ENCODE measurements at places on chromosomes 6 and 20. TPM values are rescaled to one million over a fixed set of nuclear protein-coding genes. Genes with fewer than 3 reads are reported as not detected.

GRCh38 chr20:36461600-36462439, 79.5 kb upstream of the MYL9 start:
- DNase-seq: peak; percentile 83

DNA sequence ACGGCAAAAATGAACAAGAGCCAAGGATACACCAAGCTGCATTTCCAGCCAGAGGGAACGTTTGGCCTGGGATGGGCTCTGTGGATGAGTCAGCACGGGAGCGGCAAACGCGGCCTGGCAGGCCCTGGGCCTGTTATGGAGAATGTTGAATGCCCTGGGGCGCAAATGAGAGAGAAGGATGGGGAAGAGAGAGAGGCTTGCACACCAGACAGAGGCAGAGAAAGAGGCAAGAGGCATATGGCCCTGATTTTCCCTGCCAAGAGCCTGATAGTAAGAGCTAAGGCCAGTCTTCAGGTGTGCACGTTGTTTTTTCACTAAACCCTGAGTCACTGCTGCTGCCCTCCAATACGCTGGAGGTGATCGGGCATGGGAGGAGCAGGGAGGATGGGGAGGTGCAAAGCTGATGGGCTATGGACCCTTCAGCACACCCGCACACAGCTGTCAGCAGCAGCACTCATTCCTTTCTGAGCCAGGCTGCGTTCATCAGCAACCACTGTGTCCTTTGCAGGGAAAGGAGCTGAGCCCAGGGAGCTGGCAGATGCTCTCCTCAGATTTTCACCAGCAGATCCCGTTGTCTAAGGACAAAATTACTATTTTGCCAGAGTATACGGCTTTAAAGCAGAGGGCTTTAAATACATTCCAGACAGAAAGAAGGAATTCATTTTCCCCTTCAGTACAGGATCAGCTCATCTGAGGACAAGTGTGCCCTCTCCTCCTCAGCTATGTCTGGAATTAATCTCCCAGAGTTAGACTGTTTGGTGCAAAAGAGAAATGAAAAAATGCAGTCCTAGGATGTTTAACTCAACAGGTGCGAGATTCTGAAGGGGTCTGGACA, 61.7 kb upstream of the SLC22A23 start:
- no peak for DNase-seq

E2F3 gene
- total RNA-seq: 35.7 TPM

ACSS2 gene
- total RNA-seq: 25.0 TPM

GRCh38 chr6:112413780-112414179, 66.7 kb downstream of the RFPL4B start:
- DNase-seq: no peak

PRDM1 gene
- total RNA-seq: 0.37 TPM

ZNF451 gene
- total RNA-seq: 126 TPM

GRCh38 chr6:155936551-155936950, 480.9 kb upstream of the NOX3 start:
- no peak for DNase-seq

DNA sequence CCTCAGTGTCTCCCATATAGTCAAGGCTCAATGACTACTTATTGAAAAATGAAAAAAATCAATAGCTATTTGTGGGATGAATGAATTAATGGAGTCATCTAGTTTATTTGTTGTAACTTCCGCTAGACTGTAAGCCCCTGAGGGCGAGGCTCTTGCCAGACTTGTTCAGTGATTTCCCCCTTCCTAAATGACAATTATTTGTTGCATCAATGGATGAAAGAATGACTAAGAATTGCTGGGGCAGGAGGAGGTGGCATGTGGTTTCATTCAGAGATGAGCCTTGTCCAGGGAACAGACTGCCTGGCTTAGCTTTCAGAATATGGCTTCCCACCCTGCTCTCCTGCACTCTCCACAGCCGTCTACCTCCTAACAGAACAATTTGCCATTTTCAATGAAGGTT, 1.1 kb upstream of the PRELID3B start:
- DNase-seq: no peak

GRCh38 chr20:6768228-6769140, 998 bp downstream of the BMP2 start:
- peak; percentile 51 for DNase-seq

DNMT3B gene
- 148 TPM for total RNA-seq

DNA sequence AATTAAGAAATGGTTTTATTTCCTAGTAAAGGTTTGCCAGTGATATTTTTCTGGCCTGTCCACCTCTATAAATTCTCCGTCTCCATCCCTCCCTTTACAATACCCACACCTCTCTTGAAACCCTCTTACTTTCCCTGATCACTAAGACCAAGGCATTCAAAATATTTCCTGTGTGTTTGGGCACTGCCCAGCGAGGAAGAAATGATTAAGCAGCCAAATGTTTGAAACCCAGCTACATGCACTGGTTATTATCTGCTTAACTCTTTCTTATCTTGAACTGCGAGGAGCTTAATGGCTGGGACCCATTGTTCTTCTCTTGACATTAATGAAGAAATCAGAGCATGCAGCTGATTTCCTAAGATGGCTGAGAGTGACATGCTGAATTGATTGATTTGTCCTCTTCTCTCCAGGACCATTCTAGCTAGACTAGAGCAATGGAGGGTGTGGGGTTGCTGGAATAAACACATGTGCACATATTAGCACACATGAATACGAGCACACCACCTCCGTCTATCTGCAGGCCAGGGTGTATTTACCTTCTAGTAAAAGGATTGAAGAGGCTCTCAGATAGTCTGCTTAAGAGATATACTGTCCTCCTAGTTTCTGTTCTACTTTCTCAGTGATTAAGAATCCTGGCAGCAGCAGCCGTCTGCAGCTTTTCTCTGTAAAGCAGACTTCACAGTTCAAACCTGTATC, 46.1 kb upstream of the PRDM1 start:
- DNase-seq: no peak

- DNase-seq: no peak
Measured at GRCh38 chr20:57675773-57676172, 34.0 kb downstream of the PMEPA1 start.

DNA sequence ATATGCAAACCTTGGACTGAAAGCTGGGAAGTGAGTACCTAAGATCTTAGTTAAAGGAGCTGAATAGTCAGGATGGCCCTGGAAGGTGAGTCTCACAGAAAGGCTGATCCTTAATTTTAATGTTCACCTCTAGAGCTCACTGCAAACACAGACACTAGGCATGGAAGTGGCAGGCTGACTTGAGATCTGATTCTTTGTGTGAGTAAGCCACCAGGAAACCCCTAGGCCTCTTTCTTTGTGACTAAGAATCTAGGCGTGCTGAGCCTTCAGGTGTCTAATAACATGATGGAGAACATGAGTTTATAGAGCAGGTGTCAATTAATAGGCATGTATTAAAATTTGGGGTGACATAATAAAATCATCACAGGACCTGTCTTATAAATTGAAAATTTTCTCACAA, 642.2 kb downstream of the EYS start:
- DNase-seq: no peak

- no peak for DNase-seq
Measured at GRCh38 chr6:36028088-36028876, 674 bp downstream of the MAPK14 start.

- no peak for DNase-seq
Measured at GRCh38 chr20:16378122-16378521, 195.1 kb downstream of the KIF16B start.

DNA sequence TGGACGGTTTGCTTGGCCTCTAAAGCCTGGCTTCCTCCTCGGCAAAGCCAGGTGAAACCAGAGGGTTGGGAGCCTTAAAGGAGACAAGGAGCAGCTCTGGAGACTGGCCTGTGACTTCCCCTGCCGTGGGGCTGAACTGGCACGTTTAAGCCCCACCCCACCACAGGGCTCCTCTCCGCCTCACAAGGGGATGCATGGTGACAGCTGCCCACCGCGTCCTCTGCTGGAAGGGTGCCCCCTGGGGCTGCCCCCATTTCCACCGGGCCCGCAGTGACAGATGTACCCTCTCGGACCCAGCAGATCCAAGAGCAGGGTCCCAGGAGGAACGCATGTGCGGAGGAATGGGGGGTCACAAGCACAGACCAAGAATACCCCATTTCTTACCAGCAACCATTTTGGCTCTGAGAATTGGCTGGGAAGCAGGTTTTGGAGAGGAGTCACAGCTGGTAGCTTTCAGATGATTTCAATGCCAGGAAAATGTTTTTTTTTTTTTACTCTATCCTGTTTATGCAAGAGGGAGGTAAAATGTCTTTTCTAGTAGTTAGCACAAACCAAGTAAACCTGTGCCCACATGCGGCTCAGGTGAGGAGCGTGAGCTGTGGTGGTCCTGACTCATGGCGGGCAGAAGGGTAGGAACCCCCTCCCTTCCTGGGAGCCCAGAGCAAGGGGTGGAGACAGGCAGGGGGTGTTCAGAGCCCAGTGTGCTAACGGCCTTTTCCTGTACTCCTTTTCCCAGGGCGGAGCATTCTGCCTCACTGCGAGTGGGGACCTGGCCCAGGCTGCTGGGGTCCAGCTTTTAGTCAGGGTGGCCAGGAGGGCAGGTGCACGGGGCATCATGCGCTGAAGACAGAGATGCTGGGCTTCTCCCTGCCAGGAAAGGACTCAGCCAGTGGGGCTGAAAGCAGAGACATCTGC, 33.0 kb downstream of the FRMD1 start:
- DNase-seq: no peak

- DNase-seq: no peak
Measured at GRCh38 chr6:144310765-144311164, 25.6 kb downstream of the UTRN start.

ANGPT4 gene
- total RNA-seq: 0.06 TPM

TRIM31 gene
- total RNA-seq: not detected

- DNase-seq: no peak
Measured at GRCh38 chr6:79261666-79262065, 27.2 kb upstream of the HMGN3 start.

DNA sequence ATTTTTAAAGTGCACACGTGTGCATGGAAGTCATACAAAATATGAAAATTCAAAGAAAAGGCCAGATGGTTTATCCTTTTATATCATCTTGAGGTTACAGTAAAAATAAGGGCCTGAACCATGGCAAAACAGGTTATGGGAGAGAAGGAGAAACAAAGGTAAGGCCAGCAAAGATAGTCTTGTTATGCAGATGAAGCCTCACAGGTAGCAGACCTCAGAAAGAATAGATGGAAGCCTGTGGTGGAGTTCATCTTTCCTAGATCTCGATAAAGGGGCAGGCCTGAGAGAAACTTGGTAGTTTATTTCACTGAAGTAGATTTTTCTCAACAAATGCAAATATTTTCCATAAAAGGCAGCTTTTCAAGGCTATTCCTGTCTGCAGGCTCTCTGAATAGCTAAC, 693.8 kb downstream of the KHDRBS2 start:
- DNase-seq: no peak

GRCh38 chr6:142868917-142869316, 76.1 kb downstream of the HIVEP2 start:
- no peak for DNase-seq

DNA sequence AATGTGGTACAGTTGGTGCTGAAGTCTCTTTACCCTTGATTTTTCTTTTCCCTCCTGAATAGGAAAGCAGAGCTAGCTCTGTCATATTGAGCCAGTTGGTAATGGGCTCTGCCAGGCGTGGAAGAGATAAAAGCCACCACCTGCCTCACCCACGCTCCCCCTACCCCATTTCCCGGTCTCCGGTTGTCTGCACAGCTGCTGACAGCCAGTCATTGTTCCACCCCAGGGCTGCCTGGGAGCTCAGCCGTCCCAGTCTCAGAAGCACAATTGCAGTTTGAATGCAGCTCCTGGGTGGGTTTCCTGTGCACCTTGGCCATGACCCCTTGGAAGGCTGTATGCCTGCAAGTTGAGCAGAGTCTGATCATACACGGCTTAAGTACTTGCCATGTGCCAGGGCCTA, 675.2 kb upstream of the FLRT3 start:
- peak; percentile 54 for DNase-seq

- DNase-seq: peak; percentile 31
Measured at GRCh38 chr6:29965873-29966601, 23.7 kb downstream of the HLA-A start.

Measured in neural progenitor cell (in vitro differentiated cells).